ENCODE measurements at places on chromosomes 6 and 20. TPM values are rescaled to one million over a fixed set of nuclear protein-coding genes. Genes with fewer than 3 reads are reported as not detected.
A peak's percentile ranks its signal among the peaks of the same experiment; 100 is the strongest.

Gene PTCHD4
- not detected for total RNA-seq

Gene FUT9
- 9.2 TPM for total RNA-seq

Gene GID8
- total RNA-seq = 26.2 TPM

DNA sequence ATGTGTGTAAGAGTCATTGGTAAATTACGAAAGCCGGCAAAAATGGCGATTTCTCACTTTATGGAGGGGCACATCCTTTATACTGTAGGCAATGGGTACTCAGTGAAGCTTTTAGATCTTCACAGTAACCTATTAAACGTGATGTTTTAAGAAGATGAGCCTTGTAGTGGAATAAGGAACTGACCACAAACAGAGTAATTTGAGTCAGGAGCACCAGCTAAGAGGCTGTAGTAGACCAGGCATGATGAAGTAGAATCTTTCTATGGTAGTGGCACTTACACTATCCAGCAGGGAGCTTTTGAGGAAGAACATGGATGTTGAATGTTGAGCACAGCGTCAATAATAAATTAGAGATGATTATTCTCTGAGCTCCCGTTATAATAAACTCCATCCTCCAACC is 65.9 kb downstream of the HIVEP2 start:
- DNase-seq = no peak

GRCh38 chr6:36317623-36318022 is 19.1 kb downstream of the BNIP5 start:
- DNase-seq = no peak

DNA sequence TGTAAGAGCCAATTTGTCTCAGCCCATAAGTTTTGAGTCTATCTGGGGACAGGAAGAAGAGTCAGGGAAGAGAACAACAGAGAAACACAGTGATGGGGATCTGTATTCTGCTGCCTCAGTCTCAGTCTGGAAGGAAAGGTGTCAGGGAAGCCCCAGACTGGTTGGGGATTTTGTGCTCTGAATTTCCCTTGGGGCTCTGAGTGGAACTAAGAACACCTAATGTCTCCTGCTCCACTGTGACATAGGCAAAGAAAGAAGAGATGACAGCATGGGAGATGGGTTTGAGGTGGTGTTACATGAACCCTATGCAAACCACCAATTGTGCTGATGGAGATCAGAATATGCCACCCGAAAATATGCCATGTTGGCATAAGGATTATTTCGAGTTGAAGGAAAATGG is 139.5 kb upstream of the MYLIP start:
- DNase-seq = no peak

GRCh38 chr20:17625246-17626051 is 55.6 kb downstream of the DSTN start:
- no peak for DNase-seq

DNA sequence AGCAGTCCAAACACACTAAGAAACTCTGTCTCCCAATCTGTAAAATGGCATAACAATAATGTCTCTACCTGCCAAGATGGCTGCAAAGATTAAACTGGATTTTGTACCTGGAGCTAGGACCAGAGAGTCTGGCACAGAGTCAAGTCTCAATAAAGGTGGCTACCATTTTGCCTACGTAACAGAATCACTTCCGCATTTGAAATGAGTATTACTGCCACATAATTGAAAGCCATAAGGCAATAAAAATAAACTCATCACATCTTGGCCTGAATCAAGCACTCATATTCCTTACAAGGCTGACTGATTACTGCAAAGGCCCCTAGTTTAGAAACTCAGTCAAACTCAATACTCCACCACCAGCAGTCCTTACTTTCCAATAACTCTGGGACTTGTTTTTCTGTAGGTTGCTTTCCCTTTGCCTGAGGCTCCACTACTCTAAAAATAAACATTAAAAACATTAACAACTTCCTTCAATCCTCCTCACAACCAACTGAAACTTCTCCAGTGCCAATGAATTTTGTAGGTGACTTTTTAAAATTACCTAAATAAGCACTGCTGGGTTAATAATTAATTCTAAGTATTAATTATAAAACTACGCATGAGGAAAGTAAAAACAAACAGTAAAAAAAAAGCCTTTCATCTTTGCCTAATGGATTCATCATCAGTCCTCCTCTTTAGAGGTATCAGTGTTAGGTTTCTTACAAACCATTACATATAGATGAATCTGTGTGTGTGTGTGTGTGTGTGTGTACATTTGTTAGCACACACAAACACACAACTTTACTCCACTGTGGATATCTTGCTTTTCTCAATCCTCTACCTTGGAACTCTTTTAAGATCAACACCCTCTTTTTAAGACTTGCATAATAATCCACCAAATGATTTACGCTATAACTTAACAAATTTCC is 3.7 kb downstream of the KIF16B start:
- no peak for DNase-seq

DNA sequence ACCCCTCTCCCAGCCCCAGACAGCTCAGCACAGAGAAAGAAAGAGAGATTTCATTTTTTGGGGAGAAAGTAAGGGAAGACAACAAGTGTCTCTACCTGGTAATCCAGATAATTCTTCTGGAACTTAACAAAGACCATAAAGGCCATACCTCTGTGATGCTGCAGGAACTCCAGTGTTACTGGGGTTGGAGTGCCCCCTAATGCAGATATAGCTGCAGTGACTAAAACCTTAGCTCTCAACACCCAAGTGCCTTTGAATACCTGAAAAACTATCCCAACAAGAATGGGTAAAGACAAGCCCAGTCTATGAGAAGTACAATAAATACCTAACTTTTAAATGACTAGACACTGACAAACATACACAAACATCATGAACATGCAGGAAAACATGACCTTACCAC is 365.3 kb upstream of the PTCHD4 start:
- DNase-seq = no peak

DNA sequence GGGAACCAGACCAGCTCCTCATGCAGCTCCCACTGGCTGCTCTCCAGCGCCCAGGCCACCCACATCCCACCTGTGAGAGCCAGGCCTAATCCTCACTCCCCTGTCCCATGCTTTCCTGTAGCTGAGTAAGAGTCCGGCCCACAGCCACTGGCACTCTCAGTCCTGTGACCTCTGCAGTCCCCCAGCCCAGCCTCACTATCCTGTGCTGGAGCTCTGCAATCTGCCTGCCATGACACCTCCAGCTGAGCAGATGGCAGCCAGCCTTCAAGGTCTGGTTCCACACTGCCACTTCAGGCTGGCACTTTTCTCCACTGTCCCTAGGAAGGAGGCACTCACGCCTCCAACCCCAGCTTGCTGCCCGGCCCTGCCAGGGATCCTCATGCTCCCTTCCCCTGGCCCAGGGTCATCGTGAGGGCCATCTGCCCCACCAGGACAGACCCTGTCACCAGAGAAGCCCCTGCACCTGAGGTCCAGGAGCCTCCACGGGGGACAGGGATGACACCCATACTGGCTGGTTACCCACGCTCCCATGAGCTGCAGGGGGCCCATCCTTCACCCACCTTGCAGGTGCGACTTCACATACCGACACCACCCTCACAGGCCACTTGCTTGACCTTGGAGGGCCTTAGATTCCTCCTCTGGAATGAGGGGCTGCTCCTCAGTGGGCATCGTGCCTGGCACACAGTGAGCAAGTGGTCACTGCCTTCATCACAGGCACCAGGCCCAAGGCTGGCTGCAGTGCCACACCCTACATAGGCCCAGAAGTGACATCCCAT is 100.1 kb downstream of the ASXL1 start:
- peak; percentile 30 for DNase-seq

DNA sequence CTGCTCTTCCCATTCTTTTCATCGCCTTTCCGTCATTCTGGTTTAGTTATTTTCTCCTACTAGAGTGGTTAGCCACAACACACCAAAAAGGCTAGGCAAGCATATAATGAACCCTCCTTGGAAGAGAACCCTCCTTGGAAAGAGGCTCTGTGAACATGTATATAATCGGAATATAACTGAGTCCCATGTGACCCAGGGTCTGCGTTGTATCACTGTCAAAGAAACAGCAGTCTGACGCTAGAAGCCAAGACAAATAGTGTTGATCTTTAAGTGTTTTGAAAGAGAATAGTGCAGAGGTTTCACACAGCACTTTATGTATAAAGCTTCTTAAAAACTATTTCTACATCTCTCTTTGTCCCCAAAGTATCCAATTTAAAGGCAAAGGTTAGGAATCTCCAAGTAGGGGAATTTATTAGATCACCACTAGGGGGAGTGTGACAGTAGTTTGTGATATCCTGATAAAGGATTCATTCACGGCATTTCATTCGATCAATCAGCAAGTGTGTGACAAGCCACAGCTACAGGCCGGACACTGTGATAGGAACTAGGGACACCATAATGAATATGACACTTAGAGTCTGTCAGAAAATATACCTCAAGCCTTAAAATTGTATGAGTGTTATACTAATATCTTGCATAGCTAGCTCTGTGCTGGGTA is 395.3 kb downstream of the CD109 start:
- no peak for DNase-seq

All from body of pancreas (tissue), 4 donors.